Right ventricle myocardium inferior (tissue), 1 donor: ENCODE measurements at places on chromosomes 1 and 21.
A peak's percentile ranks its signal among the peaks of the same experiment; 100 is the strongest.

DNA sequence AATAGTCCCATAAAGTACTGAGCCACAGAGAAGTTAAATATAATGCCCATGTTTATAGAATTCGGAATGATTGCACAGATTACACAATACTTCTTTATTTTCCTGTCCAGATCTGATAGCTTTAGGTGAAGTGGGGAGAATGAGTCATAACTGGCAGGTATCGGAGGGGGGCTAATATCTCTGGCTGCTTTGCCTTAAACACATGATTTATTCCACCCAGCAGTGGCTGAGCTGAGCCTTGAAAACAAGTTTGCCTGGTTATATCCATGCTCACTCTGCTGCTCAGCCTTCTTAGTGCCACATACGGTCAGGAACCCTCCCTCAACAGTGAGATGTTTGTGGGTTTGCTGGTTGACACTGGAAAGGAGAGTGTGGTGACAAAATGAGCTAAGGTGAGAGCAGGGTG, 119.7 kb upstream of the ZNF648 start:
- DNase-seq = no peak

DNA sequence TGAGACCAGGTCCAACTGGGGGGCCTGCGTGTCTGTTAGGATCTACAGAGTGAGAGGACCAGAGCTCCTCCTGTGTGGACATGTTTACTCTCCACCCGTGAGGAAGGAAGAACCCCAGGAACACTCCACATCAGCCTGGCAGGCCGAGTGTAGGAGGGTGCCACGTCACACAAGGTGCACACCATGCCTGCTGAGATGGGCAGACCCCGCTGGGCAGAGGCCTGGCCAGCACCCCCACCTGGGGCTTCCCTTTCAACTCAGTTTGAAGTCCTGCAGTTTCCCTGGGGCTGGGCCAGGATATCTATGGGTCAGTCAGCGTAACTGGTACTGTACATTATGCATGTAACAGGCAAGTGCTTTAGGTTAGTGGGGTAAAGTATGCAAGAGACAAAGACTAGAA, 30.1 kb upstream of the PCBP3 start:
- no peak for DNase-seq

GRCh38 chr1:17569200-17570139, 30.0 kb downstream of the ARHGEF10L start:
- DNase-seq = peak; percentile 88

- DNase-seq = peak; percentile 93
Measured at GRCh38 chr1:28775121-28775942, 36.6 kb upstream of the OPRD1 start.

DNA sequence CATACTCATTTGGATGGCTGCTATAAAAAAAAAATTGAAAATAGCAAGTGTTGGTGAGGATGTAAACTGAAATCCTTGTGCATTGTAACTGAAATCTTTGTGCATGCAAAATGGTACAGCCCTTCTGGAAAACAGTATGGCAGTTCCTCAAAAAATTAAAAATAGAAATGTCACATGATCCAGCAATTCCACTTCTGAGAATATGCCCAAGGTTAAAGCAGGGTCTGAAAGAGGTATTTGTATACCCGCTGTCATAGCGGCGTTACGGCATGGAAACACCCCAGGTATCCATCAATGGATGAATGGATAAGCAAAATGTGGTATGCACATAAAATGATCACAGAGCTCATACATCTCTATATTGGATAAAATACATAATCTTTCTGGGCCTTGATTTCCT, 116.7 kb downstream of the RUSC1 start:
- DNase-seq = no peak

- DNase-seq = no peak
Measured at GRCh38 chr1:114479134-114479533, 31.9 kb downstream of the TRIM33 start.

DNA sequence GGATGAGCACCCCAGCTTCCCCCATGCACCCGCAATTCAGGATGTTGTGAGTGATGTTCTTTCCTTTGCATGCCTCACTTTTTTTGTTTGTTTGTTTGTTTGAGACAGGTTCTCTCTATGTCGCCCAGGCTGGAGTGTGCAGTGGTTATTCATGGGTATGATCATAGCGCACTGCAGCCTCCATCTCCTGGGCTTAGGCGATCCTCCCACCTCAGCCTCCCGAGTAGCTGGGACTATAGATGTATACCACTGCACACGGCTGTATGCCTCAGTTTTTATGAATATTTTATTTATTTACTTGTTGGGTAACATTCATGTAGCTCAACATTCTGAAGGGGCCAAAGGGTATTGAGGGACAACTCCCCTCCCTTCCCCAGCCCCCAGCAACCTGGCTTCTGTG, 54.8 kb downstream of the H3-3A start:
- DNase-seq = no peak

- DNase-seq = no peak
Measured at GRCh38 chr21:35198982-35199732, 150.1 kb upstream of the RUNX1 start.

GRCh38 chr1:3483801-3484444, 29.5 kb downstream of the ARHGEF16 start:
- no peak for DNase-seq

GRCh38 chr21:40057331-40057730, 190.1 kb downstream of the PCP4 start:
- DNase-seq = no peak

- DNase-seq = no peak
Measured at GRCh38 chr1:65195495-65196417, 47.8 kb downstream of the AK4 start.

- no peak for DNase-seq
Measured at GRCh38 chr1:30302858-30303257, 420.5 kb downstream of the MATN1 start.

GRCh38 chr1:24300971-24301784, 18.0 kb upstream of the GRHL3 start:
- no peak for DNase-seq

DNA sequence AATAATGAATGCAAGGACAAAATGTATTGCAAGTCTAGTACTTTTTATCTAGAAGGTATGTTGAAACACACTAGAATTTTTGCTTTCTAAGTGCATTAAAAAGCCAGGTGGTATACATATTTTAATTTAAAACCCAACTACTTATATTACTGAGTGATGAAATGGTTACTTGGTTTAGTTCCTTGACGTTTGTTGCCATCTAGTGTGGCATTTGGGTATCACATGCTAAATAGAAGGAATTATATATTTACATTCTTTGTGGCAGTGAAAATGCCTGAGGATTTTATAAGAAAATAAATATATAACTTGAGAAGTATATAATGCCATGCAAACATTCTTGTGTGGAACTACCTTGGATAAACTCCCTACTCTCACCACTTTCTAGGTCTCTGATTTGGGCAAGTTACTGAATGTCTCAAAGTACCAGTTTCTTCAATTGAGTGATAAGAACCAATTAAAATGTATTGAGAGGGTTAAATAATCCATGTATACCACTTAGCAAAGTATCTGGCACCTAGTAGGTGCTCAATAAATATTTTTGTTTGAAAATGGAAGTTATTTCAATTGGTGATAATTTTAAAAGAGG, 69.6 kb downstream of the SDCCAG8 start:
- no peak for DNase-seq

- peak; percentile 67 for DNase-seq
Measured at GRCh38 chr1:156667610-156667967, 9.6 kb downstream of the NES start.

GRCh38 chr1:19043579-19044443, 87.3 kb upstream of the IFFO2 start:
- DNase-seq = no peak

- DNase-seq = no peak
Measured at GRCh38 chr1:23304140-23304620, 39.9 kb downstream of the HNRNPR start.

GRCh38 chr1:212010004-212010403, 25.4 kb downstream of the INTS7 start:
- DNase-seq = no peak

- no peak for DNase-seq
Measured at GRCh38 chr1:157238585-157238984, 100.4 kb upstream of the ETV3 start.

GRCh38 chr1:65964123-65964522, 171.4 kb downstream of the PDE4B start:
- no peak for DNase-seq

GRCh38 chr21:21385404-21385803, 387.2 kb downstream of the NCAM2 start:
- no peak for DNase-seq

- no peak for DNase-seq
Measured at GRCh38 chr1:11961230-11961629, 19.0 kb upstream of the MFN2 start.

DNA sequence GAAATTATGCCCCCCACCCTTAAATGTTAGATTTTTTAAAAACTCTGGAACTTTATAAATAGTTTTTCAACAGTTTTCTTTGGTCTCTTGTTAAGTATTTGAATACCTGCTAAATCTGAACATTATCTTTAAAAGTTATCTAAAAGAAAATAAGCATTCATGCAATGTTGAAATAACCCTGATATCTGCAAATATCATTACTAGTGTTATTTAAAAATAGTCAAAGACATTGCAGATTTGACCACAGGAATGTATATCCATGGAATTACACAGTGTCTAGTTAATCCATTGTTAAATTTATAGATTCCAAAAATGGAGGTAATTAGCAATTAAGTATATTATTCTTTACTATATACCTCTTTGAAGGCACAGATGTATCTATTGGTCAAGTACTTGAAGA, 42.0 kb downstream of the PRRX1 start:
- DNase-seq = no peak

- DNase-seq = no peak
Measured at GRCh38 chr1:22057861-22058260, 5.4 kb downstream of the CDC42 start.

DNA sequence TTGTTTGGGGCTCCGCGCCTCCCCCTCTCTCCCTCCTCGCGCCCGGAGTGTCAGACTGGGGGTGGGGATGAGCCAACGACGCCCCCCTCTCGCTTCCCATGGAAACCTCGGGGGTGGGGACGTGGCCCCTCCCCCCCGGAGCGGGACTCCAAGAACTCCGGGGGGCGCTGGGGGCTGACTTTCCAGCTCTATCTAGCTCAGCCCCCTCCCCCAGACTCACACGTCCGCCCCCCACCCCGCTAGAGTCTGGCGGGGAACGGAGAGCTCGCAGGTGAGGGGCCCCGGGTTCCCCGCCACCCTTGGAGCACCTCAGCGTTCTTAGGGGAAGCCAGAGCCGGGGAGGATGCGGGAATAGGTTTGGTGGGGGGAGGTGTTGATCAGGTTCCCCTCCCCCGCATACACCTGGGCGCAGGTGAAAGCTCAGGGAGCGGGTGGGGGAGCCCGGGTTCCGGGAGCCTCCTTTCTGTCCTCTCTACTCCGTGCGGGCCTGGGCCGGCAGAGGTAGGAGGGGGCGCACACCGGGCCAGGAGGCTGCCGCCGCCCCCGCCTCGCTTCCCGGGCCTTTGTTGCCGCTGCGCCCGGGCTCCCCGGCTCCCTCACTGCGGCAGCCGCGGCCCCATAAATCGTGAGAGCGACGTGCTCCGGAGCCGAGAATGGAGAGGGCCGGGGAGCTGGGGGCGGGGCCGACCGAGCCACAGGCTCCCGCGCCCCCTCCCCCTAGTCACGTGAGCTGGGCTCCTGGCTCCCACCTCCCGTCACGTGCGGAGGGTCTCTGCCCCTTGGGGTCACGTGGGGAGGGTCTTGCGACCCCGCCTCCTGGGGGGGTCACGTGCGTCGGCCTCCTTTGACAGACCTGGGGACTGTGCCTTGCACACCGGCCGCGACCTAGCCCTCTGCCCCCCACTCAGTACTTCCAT, 1.9 kb downstream of the EFNA3 start:
- no peak for DNase-seq

DNA sequence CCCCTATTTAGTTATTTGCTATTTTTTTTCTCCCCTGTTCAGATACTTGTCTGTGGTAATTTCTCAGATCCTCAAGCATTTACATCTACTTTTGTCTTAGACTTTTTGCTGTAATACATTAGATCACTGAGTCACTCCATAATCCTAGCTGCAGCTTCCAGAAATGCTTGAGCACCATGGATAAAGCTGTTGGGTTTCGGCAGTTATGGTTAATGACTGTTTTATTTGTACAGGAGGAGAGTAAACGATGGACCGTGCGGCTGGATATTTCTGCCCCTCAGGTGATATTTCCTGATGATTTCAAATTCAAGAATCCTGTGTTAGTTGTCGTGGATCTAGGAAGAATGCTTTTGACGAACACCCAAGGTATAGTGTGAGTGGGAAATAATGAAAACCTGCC, 42.9 kb downstream of the VPS13D start:
- no peak for DNase-seq

DNA sequence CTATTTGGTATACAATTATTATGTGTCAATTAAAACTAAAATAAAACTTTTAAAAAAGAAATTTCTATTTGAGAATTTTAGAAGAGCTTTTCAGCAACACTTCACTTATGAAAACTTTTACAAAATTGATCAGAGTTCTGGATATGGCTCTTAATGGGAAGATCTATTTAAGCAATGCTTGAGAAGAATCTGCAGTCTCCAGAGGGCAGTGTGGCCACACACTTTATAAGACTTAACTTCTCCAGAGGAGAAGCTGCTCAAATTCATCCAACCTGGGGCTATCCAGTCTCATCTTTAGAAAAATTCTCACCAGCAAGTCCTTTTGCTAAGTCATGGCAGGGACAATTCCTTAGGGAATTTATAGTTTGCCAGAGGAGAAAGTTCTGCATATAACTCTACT, 25.2 kb upstream of the AGO1 start:
- no peak for DNase-seq

DNA sequence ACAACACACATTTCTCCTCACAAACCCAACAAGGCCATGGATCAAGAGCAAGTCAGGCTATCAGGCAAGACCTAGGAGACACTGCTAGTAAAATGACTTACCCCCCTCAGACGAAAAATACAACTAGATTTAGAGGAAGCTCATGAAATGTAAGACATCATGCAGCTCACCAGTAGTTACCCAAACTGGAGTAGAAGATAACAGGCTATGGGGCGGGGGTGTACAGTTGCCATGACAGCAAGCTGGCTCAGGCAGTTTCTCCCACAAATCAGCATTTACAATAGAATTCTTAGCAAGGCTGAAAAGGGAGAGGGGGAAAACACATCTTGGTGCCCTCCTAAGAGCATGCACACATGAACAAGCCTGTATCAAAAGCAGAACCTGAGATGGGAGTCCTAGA, 13.9 kb downstream of the TPM3 start:
- DNase-seq = no peak
